ENCODE measurements at places on chromosomes 16 and 17.

DNA sequence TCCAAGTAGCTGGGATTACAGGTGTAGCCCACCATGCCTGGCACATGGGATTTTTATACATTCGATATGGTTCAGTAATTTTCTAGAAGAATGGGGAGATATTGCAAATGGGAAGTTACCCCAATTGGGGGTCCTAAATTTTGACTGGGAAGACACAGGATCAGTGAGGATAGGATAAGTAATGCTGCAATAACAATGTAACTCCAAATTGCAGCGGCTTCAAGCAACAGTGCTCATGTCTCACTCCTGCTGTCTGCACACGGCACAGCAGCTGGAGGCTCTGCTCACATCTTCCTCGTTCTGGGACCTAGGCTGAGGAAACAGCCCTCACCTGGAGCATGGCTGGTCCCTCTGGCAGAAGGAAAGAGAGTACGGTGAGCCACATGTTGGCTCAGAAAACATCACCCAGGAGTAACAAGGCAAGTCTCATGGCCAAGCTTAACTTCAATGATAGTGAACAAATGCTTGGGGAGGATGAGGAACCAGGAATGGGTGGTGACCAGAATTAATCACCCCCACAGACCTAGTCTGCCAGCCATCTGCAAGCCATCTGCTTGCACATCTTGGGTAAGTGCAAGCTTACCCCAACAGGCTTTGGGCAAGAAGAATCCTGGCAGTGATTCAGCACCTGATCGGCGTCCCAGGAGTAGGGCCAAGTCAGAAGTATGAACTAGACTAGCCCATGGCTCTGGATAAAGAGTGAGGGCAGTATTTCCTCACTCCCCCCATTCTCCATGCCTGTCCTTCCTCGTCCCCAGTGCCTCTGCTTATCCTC lies 229.2 kb downstream of the COPRS start:
- no peak for DNase-seq

DNA sequence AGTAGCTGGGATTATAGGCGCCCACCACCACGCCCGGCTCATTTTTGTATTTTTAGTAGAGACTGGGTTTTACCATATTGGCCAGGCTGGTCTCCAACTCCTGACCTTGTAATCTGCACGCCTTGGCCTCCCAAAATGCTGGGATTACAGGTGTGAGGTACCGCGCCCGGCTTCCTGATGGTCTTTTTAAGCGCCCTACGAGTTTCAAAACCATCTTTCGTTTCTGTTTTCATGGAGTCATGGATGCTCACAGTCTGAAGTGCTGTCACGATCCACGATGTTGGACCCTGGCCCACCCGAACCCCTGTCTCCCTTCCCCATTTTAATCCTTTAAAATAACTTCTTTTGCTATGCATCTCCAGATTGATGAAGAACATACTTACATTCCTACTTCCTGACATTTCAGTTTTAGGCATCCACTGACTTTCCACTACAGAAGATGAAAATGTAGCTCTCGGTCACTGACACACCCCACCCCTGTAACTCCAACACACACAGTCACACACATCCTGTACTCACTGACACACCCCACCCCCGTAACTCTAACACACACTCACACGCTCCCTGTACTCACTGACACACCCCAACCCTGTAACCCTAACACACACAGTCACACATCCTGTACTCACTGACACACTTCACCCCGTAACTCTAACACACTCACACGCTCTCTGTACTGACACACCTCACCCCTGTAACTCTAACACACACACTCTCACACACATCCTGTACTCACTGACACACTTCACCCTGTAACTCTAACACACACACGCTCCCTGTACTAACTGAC lies 22.6 kb upstream of the WDR45B start:
- DNase-seq = no peak

GRCh38 chr16:49800876-49801275 lies 55.0 kb downstream of the ZNF423 start:
- no peak for DNase-seq

GRCh38 chr17:51604299-51605020 lies 344.1 kb downstream of the UTP18 start:
- DNase-seq = no peak

DNA sequence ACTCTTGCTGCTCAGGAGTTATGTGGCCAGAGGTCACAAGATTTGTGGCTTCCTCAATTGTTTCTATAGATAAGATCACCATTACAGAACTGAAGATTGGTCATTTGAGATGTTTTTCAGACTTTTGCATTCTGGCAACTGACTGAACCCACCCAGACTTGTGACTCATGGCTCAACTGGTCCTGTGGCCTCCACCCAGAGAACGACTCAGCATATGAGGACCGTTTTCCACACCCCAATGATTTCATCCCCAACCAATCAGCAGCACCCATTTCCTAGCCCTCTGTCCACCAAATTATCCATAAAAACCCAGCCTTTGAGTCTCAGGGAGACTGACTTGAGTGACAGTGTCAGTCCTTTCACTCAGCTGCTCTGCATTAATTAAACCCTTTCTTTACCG lies 143.2 kb upstream of the ASIC2 start:
- DNase-seq = no peak

- no peak for DNase-seq
Measured at GRCh38 chr17:78225088-78225865, 6.2 kb upstream of the TMEM235 start.

DNA sequence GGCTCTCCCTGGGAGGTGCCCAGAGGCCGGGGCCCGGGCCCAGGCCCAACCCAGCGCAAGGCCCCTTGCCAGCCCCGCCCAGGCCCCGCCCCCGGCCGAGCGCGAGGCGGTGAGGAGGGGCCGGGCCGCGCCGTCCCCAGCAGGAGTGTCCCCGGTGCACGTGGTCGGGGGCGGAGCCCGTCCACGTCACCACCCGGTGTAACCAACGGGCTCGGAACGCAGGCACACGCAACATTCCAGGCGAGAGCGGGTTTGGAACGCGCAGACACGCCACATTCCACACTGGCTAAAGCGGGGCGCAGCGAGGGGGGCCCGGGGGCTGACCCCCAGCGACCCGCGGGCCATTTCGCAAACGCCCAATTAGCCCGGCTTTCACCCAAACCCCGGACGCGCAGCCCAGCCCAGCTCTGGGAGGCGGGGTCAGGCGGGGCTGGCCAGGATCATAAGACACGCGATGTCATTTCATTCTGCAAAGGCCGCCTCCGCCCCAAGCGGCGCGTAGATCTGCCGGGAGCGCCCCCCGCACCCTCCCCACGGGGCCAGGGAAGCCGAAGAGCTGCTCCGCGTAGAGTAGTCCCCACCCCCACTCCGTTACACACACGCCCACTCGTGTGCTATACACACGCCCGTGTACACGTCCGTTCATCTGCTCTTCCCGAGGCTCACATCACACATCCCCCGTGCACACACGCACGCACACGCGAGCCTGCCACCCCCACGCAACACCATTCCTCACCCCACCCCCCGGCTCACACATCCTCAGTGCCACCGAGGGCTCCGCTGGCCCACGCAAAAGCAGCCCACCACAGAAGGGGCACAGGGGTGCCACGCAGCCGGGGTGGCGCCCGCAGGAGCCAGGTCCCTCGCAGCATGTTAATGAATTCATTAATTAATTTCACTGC lies 1.0 kb downstream of the MNT start:
- peak; percentile 90 for DNase-seq

DNA sequence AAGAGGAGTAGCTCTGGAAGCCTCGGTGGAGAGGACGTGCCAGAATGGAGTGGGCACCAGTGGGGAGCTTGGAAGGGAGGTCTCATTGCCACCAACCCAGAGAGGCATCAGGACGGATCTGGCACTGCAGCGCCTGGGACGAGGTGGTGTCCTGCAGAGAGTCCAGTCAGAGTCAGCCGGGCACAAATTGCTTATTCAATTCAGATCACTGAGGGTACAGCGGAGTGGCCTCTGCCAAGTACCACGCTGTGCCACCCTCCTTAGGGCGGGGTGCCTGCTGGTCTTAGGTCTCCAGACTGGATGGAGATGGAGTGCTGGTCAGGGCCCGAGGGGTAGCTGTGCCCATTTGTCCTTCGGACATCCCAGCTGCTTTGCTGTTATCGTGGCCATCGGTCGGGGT lies 18.9 kb upstream of the SPPL2C start:
- DNase-seq = no peak

DNA sequence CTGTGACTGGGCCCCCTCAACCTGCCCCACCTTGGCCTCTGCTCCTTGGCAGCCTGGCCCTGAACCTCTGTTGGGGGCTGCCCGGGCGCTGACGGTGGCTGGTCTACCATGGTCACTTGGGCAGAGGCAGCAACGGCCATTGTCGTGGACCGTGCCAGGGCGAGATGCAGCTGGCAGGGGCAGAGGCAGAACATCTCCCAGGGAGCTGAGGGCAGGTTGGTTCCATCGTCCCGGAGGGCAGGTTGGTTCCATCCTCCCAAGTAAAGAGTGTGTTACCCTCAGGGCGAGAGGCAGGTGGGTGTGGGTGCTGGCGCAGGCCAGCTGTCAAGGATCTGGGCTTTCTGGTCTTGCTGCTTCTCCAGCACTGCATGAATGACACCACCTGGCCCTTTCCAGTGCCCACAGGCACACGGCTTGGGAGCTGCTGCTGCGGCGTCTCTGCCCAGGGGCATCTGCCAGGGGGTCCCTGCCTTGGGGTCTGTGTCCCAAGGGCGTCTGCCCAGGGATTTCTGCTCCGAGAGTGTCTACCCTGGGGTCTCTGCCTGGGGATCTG lies 12.0 kb downstream of the ACSF3 start:
- DNase-seq = no peak

GRCh38 chr17:80984749-80985148 lies 6.9 kb upstream of the CHMP6 start:
- no peak for DNase-seq

GRCh38 chr16:84885342-84885910 lies 65.6 kb downstream of the CRISPLD2 start:
- DNase-seq = no peak

- no peak for DNase-seq
Measured at GRCh38 chr16:73202161-73202729, 154.3 kb upstream of the ZFHX3 start.

- DNase-seq = no peak
Measured at GRCh38 chr16:17379121-17379571, 91.6 kb downstream of the XYLT1 start.

DNA sequence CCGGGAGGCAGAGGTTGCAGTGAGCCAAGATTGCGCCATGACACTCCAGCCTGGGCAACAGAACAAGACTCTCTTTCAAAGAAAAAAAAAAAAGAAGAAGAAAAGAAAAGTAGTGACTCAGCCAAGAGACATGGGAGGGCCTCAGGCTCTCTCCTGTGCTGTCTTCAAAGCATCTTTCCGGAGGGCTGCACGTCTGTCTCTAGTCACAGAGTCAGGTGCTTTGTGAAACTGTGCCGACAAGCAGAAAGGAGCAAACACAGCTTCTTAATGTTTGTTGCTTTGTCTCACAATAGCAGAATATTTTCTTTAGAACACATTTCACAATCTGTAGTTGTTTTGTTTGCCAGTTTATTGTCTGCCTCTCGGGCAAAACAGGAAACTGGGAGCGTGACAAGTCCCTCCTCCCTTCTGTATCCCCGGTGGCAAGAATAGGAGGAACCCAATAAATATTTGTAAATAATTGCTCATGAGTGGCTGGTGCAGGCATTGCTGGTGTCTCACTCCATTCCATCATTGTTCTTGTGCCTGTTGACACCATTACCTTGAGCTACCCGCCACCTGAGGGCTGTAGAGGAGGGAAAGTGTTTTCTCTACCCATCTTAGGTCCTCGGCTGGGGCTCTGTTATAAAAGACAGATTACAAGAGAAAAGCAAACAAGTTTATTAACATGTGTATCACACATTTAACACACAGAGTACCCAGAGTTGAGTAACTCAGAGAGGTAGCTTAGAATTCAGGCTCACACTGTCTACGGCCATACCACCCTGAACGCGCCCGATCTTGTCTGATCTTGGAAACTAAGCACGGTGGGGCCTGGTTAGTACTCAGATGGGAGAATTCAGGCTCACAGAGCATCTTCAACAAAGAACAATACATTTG lies 5.5 kb downstream of the GAST start:
- DNase-seq = no peak

All from activated CD4-positive, alpha-beta T cell treated with anti-CD3 and anti-CD28 coated beads for 24 hours (primary cell).